Hepatic stellate cell (primary cell): ENCODE measurements at places on chromosomes 16 and 17.

GRCh38 chr17:21288571-21289017 lies 4.1 kb downstream of the MAP2K3 start:
- no peak for DNase-seq

DNA sequence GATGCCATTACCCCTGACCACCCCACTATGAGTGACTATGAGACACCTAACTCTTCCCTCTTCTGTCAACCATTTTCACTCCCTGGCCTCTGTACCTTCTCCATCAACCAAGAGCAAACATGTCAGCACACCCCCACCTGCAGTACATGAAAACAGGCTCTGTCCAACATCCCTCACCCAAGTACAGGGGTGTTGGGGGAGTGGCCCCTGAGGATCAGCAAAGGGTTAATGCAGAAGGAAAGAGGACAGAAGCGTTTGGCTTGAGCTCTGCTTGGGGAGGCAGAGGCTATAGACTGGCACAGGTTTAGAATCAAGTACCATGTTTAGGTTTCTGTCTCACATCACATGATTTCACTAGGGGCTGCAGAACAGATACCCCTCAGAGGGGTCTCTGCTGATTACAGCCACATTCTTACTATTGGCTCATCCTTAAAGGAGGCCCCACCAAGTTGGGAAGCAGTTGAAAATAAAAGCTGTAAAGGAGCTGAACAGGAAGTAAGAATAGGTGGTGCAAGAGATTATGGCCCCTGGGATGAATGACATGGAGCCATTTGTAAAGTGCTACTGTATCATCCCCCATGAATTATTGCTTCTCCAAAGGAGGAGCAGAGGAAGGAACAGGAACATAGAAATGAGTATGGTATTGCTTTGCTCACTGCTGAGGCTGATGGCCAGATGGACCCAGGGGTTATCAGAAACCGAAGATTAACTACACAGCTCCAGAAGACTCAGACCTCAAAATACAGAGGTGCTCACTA lies 2.4 kb upstream of the PSMC3IP start:
- DNase-seq: no peak

DNA sequence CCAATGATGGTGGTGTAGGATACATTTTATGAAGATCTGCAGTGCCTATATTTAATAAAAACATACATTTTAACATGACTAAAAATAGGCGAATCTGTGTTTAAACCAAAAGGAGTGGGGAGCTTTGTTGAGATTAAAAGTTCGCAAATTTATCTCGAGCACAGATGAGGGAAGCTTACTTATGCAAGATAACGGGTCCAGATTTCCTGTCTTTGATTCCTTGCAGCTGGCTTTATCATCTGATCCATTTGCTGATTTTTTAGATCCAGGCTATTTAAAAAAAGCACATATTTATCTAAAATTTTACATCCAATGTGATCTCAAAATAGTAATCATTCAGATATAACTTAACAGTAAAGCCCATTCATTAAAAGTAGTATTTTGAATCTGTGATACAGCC lies 57.0 kb upstream of the INTS2 start:
- no peak for DNase-seq

GRCh38 chr16:2204416-2205103 lies 694 bp upstream of the MLST8 start:
- DNase-seq: no peak

- DNase-seq: no peak
Observed at GRCh38 chr17:38687286-38687685, 12.5 kb upstream of the EPOP start.

DNA sequence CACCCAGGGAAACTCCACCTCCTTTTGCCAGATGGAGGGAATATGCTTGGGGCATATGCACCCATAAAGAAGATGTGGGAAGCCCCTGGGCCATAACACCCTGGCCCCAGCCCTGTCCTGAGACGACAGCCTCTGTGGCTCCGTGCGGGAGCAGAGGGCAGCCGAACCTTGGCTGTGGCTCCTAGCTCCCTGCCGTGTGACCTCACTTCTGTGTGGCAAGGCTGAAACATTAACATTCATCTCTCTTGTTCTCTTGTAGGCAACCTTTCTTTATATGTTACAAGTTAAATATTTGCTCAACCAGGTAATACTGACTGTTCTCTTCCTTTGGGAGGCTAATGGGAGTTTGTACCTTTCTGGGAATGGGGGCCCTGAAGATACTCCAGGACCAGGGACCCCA lies 17.5 kb downstream of the SLC47A1 start:
- DNase-seq: no peak

GRCh38 chr16:68659412-68660358 lies 14.6 kb downstream of the CDH3 start:
- DNase-seq: no peak

DNA sequence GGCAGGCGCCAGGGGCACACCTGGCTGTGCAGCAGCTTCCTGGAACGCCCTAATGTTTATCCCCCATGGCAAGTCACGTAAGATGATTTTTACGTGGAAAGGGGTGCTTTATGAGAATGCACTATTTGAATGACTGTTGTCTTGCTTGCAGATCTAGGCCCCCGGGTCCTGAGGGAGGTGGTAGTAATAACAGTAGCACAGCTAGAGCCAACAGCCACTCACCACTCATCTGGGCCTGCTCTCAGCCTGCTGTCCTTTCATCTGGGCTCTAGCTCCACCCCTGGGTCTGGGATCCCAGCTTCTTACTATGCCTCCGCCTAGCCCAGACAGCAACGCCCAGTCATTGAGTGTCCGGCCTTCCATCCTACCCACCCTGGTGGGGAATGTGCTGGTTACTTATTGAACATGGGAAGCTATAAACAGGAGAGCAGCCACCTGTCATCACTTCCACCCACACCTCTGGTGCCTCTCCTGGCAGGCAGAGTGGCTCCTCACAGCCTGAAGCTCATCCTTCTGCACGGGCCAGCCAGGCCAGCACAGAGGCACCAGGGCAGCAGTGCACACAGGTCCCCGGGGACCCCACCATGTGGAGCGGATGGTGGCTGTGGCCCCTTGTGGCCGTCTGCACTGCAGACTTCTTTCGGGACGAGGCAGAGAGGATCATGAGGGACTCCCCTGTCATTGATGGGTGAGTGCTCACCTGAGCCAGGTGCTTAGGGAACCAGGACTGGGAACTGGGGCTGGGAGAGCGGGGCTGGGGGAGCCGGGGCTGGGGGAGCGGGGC lies 16.6 kb downstream of the DPEP1 start:
- no peak for DNase-seq

GRCh38 chr16:24087891-24088410 lies 168.2 kb upstream of the CACNG3 start:
- DNase-seq: no peak

DNA sequence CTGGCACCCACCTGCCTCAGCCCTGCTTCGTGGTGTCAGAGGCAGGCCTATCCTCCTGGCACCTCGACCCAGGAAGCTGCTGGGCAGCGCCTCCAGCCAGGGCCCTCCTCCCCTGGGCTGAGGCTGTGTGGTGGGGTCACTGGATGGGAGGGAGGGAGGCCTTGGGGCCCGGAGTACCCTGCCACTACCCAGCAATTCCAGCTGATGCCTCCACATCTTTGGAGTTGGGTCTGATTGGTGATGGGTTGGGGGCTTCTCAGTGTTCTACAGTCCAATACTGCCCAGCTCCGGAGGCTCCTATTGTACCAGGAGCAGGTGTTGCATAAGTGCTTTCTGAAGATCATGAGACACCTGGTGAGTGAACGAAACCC lies 48.0 kb downstream of the USP22 start:
- DNase-seq: no peak

DNA sequence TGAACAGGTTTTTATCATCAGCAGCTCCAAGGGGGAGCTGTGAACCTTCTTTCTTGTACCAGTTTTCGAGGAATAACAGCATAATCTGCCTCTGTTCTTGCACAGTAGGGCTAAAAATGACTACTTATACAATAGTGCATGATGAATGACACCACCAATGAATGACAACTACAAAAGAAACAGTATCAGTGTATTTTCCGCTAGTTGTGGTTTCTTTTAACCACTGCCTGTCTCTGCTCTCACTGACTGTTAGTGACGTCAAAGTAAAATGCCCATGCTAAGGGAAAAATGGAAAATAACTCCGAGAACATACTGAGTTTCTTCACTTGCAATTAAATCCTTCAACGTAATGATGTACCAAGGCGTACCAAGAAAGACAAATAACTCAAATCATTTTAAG lies 294.9 kb downstream of the MAP2K6 start:
- DNase-seq: no peak

GRCh38 chr16:14186007-14186794 lies 115.1 kb downstream of the MRTFB start:
- peak; percentile 22 for DNase-seq

GRCh38 chr17:28983286-28984230 lies 22.3 kb downstream of the SEZ6 start:
- DNase-seq: no peak

DNA sequence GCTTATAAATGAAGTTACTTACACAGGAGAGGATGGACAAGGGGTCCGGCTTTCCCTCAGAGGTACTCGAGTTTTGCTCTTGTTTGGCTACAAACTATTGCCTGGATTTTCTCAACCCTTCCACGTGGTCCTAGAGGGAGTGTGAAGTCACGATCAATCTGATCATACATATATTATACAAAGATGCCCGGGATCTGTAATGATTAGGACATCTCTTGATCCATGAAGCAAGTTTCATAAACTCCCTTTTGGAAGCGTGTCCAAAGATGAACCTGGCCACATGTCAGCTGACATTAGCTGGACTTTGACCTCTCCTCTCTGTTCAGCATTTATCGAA lies 2.3 kb upstream of the CDH11 start:
- no peak for DNase-seq

GRCh38 chr17:38724337-38724988 lies 5.7 kb upstream of the CISD3 start:
- DNase-seq: no peak

DNA sequence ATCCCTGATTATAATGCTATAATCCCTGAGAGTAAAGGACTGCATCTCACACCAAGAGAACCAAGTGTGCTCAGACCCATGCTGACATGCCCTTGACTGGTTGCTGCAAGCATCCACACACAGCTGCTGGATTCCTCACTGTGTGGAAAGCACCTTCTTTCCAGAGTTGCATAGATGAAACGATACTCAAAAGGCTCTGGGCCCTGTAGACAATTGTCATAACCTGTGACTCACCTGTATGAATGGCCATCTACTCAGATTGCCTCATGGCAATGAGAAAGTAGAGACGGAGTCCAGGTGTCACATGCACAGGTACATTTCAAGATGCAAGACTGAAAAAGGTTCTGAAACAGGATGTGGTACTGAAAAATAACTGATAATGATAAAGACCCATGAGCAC lies 58.1 kb downstream of the MPHOSPH6 start:
- no peak for DNase-seq

DNA sequence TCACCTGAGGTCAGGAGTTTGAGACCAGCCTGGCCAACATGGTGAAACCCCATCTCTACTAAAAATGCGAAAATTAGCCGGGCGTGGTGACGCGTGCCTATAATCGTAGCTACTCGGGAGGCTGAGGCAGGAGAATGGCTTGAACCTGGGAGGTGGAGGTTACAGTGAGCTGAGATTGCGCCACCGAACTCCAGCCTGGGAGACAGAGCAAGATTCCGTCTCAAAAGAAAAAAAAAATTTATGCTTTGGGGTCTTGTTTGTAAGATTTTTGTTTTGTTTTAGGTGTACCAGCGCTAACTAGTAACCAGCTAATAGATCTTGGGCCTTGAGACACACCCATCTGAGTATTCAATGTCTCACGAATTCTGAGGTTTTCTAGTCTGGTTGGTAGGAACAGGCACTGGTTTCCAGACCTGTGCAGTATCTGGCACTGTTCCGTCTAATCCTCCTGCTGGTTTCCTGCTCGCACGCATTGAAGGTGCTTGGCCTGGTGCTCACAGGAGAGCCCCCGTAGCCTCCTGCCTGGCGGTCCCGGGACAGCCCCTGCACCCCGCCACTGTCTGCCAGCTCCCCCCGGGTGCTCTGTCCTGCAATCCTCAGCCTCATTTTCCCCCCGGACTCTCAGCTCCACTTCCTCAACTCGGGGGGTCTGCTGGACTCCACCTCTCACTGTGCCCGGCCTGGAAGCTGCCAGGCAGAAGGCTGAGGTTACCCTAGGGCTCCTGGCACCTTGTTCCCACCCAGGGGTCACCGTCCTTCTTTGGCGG lies 10.6 kb upstream of the DUS1L start:
- DNase-seq: no peak

- no peak for DNase-seq
Observed at GRCh38 chr17:64648234-64648633, 13.9 kb downstream of the SMURF2 start.

DNA sequence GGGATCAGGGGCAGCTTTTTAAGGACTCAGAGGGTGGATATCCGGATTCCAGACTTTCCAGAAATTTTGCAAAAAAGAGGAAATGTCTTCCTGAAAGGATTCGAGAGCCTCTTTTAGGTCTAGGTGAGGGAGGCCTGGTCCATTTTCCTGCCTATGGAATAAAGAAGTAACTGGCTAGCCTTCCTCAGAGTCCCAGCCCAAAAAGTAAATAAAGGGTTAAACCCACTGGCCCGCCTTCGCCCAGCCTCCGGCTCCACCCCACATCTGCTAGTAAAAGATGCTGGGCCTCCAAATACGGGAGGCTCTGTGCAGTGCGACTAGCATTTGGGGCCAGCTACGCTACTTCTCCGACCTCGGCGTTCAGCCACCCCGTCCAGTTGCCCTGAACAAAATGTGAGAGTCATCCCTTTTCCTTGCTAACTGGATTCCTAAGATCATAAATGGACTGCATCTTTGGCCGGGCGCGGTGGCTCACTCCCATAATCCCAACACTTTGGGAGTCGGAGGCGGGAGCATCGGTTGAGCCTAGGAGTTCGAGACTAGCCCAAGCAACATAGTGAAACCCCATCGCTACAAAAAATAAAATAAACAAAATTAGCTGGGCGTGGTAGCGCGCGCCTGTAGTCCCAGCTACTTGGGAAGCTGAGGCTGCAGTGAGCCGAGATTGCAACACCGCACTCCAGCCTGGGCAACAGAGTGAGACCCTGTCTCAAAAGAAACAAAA lies 824 bp upstream of the MPP2 start:
- DNase-seq: peak; percentile 84

GRCh38 chr17:29133121-29133713 lies 47.0 kb downstream of the MYO18A start:
- peak; percentile 78 for DNase-seq

DNA sequence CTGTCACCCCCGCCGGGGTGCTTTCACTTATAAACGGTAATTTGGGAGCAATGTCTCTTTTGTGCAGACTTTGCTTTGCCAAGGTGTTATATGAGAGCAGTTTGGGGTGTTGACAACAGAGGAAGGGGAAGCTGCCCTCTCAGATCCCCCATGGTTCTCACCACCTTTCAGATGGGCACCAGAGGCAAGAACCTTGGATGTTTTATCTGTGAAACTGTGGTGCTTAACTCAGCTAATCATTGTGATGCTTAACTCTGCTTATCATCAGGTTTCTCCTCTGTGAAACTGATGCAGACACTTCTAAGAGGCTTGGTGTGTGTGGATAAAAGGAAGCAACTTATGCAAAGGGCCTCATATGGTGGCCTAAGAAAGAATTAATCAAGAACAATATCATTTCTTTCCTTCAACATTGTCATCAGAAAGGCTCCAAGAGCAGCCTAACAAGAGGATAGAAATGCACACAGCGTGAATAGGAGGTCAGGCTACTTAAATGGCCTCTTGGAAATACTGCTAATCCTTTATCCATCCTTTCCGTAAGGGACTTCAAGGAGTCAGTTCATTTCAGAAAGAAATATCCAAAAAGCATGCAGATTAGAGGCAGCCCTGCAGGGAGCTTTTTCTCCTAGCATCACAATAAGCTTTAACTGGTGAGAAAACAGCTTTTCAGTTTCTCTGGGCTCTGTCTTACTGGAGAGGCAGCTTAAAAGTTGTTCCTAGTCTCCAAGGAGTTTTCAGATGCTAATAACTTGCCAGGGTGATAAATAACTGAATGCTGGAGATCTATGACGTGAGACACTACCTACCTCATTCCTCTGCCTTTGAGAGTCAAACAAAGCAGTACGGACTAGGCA lies 55.1 kb upstream of the CLEC3A start:
- DNase-seq: no peak

- no peak for DNase-seq
Observed at GRCh38 chr17:62703261-62703775, 75.8 kb downstream of the MRC2 start.
